ENCODE measurements at places on chromosomes 1 and 21. TPM values are rescaled to one million over a fixed set of nuclear protein-coding genes. Genes with fewer than 3 reads are reported as not detected.

GRCh38 chr1:230609208-230609607, 33.1 kb upstream of the COG2 start:
- no peak for DNase-seq

PTAFR gene
- total RNA-seq, result 31.6 TPM

- no peak for DNase-seq
Measured at GRCh38 chr1:36322786-36323635, 434 bp downstream of the EVA1B start.

- no peak for DNase-seq
Measured at GRCh38 chr1:231527586-231528171, 790 bp upstream of the TSNAX start.

DNA sequence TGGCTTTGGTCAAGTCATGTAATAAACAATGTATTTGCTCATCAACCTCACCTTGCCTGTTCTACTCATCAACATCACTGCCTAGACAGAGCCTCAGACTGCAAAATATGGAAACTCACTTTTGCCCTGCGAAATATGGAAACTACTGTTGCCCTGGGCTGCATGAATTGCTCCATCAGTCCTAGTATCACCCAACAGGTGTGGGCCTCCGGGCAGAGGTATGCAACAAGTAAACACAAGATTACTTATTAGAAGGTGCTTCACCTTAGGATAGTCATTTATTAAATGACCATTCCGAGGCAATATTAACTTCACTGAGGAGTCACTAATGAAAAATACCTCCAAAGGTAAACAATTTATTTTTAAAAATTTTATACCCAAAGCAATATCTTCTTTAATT, 286.7 kb downstream of the BACH1 start:
- DNase-seq, result no peak

Data from upper lobe of right lung (tissue), 1 donor.